Esophagus squamous epithelium (tissue), 5 donors: ENCODE measurements at places on chromosomes 4 and X.

DNA sequence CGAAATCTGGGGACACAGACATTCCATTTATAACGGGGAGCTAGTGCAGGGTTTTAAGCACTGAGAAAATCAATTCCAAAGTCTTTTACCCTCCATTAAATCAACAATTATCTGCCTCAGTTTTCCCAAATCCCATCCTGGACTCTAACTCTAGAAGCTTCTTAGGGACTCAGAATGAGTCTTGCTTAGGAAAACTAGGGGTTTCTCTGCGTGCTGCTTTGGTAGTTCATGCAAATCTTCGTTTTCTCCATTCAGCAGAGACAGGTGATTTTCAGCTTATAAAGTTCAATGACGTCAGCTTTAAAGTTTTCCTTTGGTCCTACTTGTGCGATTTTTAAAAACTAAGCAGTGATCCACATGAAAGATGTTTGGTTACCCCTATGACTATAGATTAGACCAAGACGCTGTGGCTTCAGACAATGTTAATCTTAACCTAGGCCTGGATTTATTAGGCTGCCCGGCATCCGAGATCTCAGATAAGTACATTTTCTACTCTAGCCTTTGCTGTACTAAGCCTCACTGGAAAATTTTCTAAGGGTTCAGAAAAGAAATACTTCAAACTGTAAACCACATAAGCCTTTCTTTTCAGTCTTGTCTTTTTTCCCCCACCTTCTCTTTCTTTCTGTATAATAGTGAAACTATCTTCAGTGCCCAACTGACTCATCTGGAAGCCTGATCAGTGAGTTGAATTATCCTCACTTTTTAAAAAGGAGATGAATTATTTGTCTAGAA, 121.4 kb upstream of the GATB start:
- DNase-seq, result no peak

DNA sequence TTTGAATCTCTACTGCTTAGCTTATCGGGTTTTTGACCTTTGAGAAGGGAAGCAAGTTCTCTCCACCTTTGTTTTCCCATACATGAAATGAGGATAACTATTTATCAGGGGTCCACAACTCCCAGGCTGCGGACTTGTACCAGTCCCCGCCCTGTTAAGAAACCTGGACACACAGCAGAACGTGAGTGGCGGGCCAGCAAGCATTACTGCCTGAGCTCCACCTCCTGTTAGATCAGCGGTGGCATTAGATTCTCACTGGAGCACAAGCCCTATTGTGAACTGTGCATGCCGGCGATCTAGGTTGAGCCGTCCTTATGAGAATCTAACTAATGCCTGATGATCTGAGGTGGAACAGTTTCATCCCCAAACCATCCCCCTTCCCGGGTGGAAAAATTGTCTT, 579.5 kb downstream of the GALNTL6 start:
- DNase-seq, result no peak

DNA sequence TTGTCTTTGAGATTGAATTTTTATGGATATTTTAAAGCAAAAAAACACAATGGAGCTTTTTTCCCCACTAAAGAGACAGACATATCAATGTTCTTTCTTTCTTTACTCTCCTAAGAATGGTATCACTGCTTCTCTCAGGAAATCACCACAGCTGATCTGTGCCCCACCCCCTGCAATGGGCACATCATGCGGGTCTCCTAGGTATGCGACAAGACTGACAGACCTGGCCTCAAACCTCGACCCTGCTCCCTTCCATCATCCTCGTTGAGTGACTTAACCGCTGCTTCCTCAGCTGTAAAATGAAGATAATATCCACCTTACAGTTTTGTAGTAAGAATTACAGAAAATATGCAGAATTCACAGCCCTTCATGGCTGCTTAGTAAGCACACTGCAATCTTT, 58.3 kb downstream of the LEF1 start:
- DNase-seq, result no peak

GRCh38 chr4:152738827-152739226, 40.7 kb downstream of the TIGD4 start:
- no peak for DNase-seq

DNA sequence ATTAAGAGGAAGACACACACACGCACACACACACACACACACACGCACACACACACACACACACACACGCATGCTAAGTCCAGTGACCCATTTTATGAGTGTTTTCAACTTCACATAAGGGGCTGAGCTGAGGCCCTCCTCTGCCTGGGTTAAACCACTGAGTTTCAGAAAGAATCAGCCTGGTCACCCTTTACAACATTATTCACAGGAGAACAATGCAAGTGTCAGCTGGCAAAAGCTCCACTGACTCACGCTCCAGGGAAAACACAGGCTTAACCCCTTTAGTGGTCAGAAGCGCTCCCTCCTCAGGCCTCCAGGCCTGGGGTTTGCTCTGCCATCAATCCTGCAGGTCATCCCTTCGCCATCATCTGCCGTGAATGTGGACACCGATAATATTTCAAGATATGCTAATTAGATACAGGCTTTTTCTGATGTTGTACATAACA, 46.9 kb downstream of the ACOX3 start:
- no peak for DNase-seq

DNA sequence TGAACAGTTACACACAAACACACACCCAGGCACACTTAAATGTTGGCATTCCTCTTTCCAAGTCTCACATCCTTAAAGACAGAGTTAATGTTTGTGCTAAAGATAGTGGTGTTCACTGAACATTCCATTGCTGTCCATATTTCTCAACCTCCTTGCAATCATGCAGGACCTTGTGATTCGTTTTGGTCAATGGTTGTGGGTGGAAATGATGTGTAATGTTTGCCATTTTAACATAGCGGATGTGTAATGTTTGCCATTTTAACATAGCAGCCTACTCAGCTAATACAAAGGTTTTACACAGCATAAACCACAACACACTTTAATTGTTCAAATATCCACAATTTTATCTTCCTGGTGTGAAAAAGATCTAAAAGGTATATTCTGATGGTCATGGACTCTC, 93.9 kb downstream of the CEP44 start:
- DNase-seq, result no peak

DNA sequence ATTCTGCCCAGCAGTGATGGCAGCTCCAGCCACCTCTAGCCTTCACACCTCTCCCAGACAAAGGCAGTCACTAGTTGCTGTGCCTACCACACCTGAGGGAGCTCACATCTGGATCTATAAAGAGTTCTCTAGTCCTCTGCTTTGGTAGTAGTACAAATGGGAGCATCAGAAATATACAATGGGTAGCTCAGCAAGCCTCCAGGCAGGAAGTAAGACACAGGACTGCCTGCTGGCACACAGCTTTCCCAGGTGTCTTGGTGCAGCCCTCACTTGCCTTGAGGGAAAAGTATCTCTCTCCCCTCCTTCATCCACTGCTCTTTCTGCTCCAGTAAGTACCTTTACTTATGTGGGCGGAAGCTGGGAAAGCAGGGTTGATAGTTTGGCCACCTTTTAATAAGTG, 212.9 kb upstream of the SLC7A11 start:
- DNase-seq, result no peak

GRCh38 chrX:19613645-19614323, 98.5 kb upstream of the MAP3K15 start:
- no peak for DNase-seq

GRCh38 chr4:1989533-1990347, 19.0 kb downstream of the NELFA start:
- no peak for DNase-seq

GRCh38 chr4:37762991-37763368, 63.5 kb upstream of the PGM2 start:
- DNase-seq, result no peak

DNA sequence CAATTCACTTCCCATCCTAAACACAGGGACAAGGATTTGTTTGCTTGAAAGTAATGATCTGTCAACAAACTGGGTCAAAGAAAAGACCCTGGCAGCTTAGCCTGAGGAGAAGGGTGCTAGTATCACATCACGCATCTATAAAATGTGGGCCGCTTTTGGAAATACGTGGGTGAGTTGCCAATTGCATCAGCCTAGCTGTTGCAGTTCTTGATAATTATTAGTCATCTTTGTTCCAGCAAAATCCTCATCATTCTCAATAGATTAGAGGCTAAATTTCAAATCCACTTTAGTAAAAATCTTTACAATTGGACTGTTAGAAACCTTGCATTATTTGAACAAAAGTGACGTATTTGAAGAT, 33.6 kb upstream of the TAPT1 start:
- DNase-seq, result no peak

GRCh38 chr4:52846502-52846901, 15.6 kb upstream of the RASL11B start:
- DNase-seq, result no peak

GRCh38 chr4:174600391-174600790, 78.1 kb upstream of the HPGD start:
- no peak for DNase-seq

DNA sequence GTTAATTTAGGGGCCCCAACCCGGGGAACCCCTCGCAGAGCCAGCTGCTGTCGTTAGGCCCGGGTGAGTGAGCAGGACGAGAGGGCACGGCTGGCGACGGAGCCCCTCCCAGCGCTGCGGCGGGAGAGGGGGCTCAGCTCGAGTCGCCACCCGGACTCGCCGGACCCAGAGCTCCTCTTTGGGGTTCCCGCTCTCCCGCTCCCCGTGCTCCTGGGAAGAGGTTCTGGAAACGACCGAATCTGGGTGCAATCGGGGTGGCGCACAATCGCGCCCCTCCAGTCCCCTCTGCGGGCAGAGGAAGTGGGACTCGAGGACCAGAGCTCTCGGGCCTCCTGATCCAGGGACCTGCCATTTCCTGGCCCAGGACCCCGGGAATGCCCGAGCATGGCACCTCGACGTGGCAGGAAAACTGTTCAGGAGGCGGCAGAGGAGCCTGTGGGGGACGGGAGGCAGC, 37.3 kb upstream of the ARAF start:
- DNase-seq, result no peak

DNA sequence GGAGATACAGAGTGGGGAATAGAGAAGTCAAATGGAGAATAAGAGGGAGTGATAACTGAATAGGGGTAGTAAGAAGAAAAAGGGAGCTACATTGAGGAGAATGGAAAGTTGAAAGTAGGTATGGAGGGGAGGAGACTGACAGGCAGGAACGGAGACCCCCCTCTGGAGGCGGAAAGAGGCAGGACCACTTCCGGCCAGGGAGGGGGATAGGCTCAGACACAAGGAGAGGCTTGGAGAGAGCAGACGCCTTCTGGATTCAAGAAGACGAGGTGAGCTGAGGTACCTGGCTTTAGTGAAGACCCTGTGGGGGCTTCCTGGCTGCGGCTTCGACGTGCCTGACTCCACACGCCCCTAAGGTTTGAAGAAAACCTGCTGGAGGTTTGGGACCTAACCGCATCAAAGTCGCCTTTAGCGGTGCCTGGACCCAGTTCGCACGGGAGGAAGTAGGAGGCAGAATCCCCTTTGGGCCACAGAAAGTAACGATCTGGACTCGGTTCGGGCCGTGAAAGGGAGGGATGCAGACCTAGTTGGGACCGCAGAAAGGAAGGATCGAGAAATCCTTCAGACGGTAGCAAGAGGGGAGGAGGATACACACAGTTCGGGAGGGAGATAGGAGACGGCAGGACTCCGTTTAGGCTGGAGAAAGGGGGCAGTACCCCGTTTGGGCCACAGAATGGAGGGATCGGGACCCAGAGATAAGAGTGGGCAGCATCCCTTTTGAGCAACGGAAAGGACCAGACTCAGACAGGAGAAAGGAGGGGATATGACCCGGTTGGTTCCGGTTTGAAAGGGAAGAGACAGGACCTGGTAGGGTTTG, at the start of gene TRO:
Gene TRO (plus strand): TSS at position 215 of the 817 bp plus-strand sequence. CDS start 1,423 bp downstream, outside the sequence.
- DNase-seq, result no peak

- no peak for DNase-seq
Measured at GRCh38 chrX:48021026-48021900, 14.5 kb downstream of the SPACA5 start.

DNA sequence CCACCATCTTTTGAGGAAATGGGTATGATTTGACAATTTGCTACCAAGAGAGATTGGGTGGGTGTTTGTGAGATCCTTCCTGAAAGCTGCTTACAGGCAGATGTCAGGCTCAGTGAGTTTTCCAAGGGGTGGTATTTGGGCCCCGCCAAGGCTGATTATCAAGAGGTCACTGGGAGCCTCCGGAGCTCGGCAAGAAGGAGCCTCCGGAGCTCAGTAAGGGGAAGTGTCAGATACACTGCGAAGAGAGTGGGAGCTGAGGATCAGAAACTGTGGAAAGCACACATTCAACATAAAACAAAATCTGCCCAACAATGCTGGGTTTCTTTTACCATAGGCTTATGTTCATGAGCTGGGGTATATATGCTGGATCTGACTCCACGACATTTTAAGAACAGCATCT, 714 bp downstream of the RTL3 start:
- DNase-seq, result no peak

GRCh38 chr4:113452868-113453620, 308.5 kb downstream of the CAMK2D start:
- DNase-seq, result no peak

- no peak for DNase-seq
Measured at GRCh38 chr4:143016171-143016570, 168.5 kb upstream of the USP38 start.

GRCh38 chr4:153095448-153096204, 108.6 kb upstream of the TRIM2 start:
- no peak for DNase-seq

DNA sequence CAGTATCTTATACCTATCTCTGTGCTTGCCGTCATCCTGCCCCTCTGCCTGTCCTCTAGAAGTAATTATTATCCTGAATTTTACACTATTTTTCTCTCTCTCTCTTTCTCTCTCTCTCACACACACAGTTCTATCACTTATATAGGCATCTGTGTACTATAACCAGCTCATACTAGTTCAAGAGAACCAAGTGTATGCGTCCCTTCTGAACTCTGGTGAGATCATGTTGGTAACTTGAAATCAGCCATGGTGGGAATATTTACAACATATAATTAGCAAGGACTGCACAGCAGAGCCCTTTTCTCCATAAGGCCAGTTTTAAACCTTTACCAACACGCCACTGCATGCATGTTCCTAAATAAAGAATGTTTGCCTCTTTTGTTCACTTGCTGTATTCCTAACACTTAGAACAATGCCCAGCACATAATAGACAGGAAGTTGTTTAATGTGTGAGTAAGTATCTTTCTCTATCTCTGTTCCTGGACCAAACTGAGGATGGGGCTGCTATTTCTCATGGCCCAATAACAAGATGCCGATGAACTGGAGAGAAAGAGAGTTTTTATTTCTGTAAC, 51.1 kb upstream of the IL21 start:
- no peak for DNase-seq
